NCI-H524 (cell line): ENCODE measurements at places on chromosomes 11 and 22.

- DNase-seq = no peak
These were observed 44.2 kb upstream of the LINC01488 start for GRCh38 chr11:69437001-69437875.

DNA sequence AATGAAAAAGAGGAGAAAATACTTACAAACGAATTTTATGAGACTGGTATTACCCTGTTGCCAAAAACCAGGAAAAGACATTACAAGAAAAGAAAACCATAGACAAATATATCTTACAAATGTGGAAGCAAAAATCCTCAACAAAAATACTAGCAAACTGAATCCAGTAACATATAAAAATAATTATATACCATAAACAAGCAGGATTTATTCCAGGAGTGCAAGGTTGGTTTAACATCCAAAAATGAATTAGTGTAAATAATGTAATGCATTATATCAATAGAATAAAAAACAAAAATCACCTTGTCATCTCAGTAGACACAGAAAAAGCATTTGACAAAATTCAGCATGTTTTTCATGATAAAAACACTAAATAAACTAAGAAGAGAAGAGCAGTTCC lies 7.3 kb downstream of the NF2 start:
- DNase-seq = no peak

DNA sequence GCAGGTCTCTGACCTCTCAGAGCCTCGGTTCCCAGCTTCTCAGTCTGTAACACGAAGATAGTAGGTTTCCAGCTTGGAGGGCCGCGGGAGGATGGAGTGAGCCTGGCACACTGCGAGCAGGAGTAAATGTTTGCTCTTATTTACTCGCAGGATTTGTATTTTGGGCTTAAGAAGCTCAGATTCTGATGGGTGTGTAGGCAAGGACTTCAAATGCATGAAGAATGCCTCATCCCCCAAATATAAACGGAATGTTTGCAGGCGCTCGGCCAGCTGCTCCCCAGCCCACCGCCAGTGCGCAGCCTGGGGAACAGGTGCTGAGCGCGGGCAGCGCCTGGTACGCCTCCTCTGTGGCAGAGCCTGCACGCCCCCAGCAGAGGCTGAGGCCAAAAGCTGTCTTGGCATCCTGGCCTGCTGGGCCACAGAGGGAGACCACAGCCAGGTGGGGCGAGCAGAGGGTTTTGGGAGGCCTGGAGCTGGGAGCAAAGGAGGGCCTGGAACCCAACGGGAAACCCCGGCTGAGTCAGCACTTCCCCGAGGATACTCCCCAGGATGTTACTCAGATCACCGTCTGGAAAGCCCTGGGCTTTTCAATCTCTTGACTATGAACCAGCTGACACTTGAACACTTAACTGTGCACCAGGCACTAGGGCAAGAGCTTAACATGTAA lies 9.4 kb downstream of the EHD1 start:
- no peak for DNase-seq

DNA sequence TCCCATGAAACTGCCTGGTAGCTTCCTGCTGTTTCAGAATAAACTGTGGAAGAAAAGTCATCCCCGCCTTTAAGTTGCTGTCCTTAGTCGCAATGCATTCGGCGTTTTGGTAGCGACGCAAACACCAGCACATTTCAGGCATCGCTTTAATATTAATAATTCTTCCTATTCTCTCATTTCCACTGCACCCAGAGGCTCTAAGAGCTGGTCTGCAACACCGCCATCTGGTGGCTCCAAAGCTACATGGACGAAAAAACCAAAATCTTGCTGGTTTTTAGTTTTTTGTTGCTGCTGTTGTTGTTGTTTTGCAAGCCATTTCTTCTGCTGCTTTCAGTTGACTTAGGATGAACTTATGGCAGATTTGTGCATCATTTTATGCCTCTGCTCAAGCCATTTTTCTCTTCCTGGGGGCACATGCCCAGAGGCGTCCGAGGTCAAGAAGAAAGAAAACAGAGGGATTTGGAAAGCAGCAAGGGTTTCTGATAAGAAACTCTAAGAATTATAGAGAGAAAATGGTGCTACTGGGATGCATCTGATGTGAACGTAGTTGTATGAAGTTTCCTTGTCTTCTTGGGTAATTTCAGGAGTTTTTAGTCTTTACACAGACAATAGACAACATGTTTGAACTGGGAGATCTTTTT lies 345.4 kb upstream of the KIRREL3 start:
- DNase-seq = peak; percentile 38

DNA sequence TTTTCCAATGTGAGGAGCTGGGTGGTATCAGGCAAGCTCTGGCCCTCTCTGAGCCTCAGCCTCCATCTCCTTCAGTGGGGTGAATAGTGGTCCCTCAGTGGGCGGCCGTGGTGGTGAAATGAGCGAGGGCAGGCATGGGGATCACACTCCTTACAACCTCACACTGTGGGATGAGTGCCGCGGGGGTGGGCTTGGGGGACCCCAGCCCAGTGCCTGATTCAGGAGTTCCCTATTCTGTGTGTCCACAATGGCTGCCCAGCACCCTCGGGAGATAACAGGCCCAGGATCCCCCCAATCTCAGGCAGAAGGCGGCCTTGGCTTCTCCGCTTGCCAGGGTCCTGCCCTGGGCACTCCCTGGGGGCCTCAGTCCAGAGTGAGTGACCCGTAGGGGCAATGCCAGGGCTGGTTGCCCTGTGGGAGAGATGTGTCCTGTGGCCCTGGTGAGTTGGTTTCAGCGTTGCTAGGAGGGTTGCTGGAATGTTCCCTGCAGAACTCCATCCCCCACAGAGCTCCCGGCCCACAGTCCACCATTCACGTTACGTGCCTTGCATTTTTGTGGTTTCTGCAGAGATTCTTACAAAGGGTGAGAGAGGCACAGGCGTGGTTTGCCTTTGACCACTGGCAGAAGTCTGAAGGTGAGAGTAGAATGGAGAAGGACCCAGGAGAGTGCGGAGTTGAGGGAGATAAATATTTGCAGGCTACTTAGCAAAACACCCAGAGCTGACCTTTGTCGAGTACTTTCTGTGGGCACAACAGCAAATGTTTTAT lies 2.9 kb downstream of the ALDH3B1 start:
- no peak for DNase-seq

- DNase-seq = no peak
These were observed 14.5 kb downstream of the ACP2 start for GRCh38 chr11:47233989-47234668.

GRCh38 chr11:36713715-36714114 lies 115.7 kb upstream of the RAG2 start:
- DNase-seq = no peak

GRCh38 chr22:26709617-26710390 lies 52.4 kb downstream of the MIAT start:
- no peak for DNase-seq

GRCh38 chr11:62400760-62401159 lies 18.1 kb upstream of the SCGB1A1 start:
- DNase-seq = no peak

- DNase-seq = no peak
These were observed 78.6 kb upstream of the B3GNT6 start for GRCh38 chr11:76955459-76956114.

DNA sequence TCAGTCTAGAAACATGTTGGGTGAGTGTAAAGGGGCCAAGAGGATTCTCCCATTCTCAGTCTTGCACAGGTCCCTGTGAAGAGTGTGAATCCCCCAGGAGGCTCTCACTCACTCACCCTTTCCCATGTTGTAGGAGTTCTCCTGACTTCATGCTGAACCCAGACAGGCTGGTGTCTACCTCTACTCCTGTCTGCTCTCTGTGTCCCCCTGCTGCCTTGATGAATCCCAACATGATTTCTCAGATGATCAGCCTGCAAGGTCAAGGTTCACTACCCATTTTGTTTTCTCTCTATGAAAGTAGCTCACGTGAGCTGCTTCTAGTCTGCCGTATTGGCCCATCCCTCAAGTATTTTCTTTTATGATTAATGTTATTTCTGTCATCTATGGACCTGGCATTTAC lies 500.6 kb downstream of the ETS1 start:
- DNase-seq = no peak

DNA sequence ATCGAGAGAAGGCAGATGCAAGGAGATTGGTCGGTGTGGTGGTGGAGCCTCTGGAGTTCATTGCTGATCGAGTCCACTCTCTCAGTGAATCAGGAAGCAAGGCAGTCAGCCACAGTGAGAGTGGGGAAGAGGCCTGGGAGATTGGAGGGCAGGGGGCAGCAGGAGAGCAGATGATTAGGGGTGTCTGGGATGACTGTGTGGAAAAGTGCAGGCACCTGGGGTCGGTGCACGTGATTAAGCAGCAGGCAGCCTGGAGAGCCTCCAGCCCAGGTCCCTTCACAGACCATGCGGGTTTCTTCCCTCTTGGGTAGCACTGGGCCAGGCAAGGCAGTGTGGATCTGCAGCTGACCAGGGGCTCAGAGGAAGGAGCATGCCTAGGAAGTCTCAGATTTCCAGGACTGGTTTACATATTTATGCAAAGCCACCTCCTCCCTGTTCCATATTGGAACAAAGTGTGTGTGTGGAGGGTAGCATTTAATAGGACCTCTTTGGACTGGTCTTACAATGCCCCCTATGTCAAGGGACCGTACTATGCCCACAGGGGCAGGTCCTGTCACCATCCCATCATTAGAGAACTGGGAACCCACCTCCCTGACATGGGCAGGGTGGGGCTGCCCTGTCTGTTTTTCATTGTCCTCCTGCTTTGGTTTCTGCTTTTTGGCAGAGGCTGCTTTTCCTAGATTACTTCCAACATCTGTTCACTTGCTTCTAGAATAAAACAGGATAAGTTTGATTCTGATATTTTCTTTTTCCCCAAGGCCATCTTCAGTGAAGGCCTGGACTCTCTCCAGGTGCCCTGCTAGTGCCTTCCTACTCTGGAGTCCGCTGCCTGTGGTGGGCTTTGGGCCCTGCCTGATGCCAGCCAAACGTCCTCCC lies 14.0 kb upstream of the GDPD5 start:
- no peak for DNase-seq

GRCh38 chr11:86274503-86274902 lies 27.5 kb upstream of the HIKESHI start:
- no peak for DNase-seq

DNA sequence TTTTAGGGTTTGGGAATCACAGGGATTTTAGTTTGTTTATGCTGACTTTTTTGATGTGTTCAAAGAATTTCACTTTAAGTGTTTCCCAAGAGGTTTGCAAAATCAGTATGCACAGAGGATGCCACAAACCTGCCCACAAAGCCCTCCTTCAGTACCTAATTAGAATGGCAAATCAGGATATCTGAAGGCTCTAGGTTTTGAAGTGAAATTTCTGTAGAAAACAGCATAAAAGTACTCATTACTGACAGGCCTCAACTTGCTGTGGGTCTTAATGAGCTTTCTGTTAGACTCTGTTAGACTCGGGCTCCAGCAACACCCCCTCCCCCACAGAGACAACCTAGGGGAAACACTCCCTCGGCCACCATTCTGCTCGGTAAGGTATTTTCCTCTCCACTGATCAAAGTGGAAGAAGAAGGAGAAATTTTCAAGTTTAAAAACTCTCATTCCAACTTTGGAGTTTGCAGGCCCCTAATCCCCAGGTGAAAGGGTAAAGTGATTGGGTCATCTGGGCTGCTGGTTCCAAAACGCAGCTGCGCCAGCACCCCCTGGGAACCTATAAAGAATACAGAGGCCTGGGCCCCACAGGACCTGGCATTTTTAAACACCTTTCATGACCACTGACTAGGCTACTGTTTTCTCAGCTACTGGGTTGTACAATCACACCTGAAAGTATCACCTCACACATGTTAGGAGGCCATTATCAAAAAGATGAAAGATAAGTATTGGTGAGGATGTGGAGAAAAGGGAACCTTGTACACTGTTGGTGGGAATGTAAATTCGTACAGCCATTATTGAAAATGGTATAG lies 67.5 kb downstream of the PLEKHA7 start:
- DNase-seq = no peak

GRCh38 chr11:58575377-58576020 lies at the start of gene LPXN:
TSS of gene LPXN (minus strand) at chr11:58575856. CDS start at chr11:58575772, 84 bp downstream.
- no peak for DNase-seq
